Stimulated activated CD4-positive, alpha-beta T cell treated with anti-CD3 and anti-CD28 coated beads, Interleukin-2, amount 100 ng/mL, for 48 hours (primary cell): ENCODE measurements at places on chromosomes 16 and 17.

DNA sequence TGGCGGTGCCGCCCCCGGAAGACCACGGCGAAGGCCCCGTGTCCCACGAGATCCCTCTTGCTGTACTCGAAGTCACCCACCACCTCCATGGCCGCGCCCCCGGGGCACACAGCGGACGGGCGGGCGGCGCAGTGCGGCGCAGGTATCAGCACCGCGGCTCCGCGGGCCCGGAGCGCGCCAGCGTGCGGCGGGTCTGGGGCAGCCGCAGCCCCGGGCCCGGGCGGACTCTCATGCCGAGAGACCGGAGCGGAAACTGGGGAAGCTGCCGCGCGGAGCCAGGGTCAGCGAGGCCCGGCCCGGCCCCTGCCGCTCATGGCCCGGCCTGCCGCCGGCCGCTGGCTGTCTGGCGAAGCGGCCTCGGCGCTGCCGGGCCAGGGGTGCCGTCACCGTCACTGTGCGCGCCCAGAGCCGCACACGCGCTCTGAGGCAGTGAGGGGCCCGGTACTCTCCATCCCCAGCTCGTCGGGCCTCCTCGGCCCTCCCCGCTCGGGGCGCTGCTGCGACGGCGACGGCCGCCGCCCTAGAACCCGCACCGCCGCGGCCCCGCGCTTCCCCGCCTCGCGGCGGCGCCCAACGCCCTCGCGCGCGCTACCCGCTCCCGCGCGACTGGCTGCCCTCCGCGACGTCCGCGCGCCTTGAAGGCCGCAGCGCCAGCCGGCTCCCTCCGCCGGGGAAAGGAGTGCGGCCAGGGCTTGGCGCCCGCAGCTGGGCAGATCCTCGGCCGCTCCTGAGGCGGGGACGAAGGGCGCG lies at the start of gene ULK2:
TSS of gene ULK2 (minus strand) at position 608 of the 750 bp plus-strand sequence. CDS start at position 89, 519 bp downstream.
- peak; percentile 52 for DNase-seq

DNA sequence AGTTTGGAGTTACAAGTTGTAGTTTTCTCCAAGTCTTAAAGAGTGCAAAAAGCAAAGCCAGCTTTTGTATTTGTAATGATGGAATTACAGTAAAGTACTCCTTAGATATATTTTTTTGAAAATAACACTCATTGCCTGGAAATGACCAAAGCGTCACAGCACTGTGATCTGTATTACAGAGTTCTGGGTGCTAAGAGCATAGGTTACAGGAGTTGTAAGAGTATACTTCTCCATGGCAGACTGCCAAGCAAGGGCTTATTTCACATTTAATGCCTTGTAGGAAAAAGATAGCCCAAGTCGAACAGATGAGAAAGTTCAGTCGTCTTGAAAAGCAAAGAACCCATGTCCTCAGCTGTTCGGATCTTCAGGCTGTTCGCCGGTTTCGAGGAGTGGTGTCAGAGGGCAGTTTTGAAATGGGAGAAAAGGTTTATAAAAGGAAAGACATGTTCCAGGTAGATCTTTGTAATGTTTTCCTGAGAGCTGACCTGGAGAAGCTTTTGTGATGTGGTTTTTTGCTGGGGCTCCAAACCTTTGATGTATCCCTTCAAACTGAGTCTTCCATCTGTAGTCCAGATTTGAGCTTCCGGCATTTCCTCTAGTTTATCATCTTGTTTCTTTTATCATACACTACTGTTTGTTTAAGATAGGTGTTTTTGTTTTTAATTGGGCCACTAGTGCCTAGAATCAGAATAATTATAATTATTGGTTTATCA lies 41.3 kb downstream of the ERCC4 start:
- DNase-seq: no peak

DNA sequence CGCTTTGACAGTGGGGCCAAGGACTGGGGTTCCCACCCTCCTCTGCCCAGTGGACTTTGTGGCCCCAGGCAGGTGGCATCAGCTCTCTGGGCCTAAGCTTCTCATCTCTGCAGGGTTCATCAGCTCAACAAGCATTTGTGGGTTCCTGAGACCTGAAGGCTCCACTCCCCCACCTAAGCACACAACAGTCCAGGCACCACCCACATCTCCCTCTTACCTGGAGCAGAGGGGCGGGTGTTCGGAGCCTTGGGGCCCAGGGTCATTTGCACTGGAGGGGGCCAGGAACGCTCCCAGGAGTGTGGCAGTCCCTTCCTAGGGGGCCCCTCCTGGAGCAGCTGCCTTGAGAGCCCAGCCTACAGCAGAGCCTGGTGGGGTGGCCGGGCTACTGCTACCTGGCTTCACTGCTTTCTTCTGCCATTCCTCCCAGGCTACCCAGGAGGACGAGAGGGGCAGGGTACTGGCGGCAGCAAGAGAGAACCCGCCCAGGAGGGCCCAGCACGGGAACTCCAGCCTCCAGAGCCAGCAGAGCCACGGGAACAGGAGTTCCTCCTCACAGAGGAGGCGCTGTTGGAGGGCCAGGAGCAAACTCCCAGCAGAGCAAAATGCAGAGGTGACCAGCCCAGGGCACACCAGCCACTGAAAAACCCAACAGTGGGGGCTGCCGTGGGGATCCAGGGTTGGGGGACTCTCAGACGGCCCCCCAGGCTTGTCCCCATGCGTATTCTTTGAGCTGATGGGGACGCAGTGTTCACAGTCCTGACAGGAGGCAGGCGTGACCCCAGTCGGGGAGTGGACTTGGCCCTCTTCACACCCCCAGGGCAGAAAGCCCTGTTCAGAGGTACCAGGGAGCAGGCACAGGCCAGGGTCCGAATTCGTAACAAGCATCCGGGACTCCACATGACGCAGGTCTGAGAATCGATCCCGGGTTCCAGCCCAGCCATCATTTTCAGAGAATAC lies 35.1 kb upstream of the SLC38A10 start:
- no peak for DNase-seq

DNA sequence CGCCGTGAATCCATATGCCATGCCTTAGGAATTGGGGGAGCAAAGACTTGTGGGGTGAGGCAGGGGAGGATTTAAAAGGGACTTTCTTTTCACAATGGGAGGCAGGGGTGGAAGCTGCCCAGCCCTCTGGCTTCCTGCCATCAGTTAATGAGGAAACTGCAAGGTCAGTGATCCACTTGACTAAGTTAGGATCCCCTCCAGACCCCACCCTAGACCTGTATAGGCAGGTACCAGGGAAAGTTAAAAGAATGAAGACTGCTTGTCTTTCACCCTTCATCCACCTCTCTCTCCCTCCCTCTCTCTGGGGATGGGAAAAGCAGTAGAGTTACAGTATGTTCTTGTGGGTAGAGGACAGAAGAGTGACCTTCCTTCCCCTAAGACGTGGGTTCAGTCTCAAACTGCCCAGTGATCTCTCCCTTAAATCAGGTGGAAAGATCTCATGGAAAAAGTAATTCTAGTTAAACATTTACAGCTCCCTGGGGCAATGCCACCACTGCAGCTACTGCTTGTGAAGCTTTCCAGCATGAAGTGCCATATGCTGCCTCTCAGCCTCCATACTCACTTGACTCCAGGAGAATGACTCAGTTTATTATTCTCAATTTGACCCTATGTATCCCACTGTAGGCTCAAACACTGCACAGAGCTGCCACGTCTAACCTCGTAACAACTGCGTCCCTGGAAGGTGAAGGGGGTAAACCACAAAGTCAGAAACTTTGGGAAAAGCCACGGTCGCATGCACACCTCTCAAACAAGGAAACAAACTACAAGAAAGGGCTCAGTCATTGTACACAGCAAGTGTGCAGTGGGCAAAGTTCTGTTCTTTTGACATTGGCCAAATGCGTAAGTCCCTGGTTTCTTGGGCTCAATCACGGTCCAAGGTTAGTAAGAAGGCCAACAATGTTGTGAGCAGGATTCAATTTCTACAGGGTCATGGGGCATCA lies 1.2 kb downstream of the COA3 start:
- DNase-seq: no peak

GRCh38 chr16:74724820-74725549 lies 24.3 kb upstream of the MLKL start:
- DNase-seq: no peak

DNA sequence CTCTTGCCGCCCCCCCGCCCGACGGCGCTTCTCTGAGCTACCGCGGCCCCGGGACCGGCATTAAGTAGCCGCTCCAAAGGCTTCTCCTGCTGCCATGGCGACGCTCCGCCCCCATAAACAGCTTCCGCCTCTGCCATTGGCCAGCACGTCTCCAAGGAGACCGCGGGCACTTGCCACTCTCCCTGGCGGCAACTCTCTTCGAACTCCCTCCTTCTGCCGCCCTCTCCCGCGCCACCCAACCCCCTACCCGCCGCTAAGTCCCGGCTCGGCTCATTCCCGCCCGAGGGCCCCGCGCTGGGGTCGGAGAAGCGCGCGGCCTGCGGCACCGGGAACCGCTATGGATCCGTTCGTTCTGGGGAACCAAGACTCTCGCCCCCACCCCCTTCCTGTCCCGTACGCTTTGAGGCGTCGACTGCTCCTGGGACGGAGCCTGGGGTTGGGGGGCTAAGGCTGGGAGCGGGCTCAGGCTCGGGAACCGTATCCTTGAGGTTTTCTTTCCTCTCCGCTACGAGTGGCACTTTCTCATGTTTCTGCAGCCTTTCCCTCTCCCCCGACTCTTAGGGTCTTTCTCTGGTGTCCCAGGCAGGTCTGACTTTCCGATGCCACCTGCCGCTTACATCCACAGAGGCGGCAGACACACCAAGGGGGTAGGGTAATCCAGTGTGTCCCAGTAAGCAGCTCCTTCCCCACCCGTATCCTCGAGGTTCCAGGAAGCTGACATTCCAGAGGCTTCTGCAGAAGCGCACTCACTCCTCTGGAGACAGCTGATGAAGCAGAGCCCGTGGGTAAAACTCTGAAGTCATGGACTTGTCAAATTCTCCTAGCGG lies at the start of gene FOXJ1:
TSS of gene FOXJ1 (minus strand) at position 34 of the 827 bp plus-strand sequence. CDS start 850 bp downstream, outside the sequence.
- DNase-seq: peak; percentile 87

DNA sequence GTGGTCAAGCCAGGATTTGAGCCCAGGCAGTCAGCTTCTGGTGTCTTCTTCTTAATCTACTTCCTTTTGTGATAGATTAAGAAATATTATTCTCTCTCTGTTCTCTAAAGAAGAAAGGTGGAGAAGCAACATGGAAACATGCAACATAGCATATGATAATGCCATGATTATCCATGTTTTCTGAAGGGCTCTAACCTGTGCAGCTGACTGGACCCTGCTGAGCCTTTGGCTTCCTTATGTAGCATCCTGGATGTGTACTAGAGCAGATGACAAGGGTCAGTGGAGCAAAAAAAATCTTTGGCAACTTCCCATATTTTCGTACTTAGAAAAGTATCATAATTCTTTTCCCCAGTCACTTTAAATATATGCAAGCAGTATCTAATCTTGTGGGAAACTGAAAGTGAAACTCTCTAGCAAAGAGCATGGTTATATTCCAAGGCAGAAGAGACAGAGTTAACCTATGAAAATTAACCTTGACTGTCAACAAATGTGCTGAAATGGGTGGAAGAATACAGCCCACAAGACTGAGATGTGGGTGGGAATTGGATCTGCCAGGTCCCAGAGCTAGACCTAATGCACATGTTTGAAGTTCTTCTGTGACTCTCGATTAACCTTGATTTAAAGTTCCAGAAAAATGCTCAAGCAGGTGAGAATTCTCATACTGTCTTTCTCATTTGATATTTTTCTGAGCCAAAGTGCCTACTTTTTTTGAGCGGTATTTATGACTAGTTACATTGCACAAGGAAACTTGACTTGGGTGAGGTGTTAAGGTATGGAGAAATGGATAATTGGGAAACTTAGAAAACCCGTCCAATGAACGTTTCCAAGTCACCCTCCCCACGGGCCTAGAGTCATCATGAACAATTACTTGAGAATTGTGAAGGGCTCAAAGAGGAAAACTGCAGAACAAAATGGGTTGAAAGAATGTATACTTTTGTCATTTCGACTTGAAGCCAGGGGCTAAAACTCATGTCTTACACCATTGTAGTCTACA lies 248.6 kb downstream of the FTO start:
- DNase-seq: no peak

DNA sequence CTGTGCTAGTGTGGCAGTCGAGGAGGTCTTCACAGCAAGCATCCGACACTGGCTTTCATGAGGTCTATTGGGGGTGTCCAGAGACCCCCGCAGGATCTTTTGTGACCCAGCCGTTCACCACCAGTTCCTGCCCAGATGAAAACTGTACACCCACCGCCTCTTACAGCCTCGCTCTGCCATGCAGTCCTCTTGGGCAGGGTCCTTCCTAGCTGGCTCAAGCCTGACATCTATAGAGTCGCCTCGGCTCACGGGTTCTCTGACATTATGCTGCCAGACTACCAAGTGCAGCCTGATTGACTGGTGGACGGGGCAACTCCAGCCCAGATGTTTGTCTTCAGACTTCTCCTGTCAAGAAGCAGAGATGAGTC lies 14.6 kb upstream of the CLEC10A start:
- no peak for DNase-seq

GRCh38 chr17:41131979-41132378 lies 8.0 kb upstream of the KRTAP4-12 start:
- DNase-seq: no peak

DNA sequence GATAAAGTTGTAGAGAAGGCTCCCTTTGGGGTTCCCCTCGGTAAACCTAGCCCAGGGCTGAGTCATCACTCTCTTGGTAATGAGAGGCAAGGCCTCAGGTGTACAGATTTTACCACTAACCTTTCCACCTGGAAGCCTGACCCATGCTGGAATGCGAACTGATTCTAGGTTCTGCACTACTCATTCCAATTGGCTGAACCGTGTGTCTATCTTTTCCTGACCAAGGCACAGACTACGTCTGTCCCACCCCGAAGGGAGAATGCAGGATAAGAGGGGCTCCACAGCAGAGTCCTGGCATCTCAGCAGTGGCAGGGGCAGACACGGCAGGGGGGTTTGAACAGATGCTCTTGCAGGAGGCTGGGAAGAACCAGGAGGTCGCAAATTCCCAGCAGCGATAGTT lies 65.4 kb upstream of the B4GALNT2 start:
- no peak for DNase-seq

- no peak for DNase-seq
These were observed 14.5 kb upstream of the RANGRF start for GRCh38 chr17:8273884-8274444.

DNA sequence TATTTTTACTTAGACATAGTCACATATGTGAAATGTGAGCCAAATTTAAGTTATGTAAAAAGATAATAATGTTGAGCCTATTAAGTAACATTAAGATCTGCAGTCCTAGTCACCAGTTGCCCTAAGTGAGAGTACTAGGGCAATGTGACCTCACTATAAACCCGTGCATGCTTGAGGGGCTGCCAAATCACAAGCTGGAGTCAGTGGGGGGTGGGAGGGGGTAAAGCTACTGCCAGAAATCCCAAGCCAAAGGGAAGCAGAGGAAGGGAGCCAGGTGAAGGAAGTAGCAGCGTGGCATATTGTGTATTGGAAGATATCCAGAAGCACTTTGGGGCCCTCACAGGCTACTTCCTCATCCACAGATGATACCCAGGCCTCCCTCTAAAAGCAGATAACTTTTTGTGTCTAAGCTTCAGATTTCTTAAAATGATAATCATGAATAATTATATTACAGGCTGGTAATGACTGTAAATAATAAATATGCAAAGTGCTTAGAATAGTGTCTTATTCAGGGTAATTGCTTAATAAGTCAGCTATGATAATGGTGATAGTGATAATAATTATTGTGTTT lies 134.1 kb downstream of the CA10 start:
- DNase-seq: no peak

DNA sequence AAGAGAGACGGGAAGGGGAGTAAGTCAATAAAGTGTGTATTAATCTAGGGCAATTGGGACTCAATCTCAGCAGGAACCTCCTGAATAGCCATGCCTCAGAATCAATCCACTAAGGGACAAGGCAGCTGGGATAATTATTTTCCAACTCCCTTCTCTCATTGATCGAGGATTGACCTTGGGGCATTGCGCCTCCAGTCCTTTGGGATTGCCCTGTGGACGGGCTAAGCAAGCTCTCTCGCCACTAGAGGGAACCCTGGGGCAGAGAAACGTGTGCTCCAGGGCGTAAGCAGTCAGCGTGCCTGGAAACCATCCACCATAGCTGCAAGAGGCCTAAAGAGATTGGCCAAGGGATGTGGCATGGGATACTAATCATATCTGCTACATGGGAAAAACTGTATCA lies 53.9 kb upstream of the ERCC4 start:
- peak; percentile 30 for DNase-seq
